Eye (tissue), 1 donor: ENCODE measurements at places on chromosomes 4 and X.

DNA sequence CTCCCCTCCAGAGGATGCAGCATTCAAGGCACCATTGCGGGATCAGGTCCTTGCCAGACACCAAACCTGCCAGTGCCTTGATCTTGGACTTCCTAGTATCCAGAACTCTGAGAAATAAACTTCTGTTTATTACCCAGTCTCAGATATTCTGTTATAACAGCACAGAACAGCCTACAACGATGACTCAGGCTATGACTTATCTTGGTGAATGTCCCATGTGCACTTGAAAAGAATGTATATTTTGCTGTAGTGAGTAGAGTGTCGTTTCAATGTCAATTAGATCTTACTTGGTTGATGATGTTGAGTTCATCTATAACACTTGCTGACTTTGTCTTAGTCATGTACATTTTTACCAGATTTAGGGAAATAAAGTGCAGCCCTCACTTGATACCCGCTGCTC lies 34.5 kb upstream of the PGRMC1 start:
- DNase-seq = no peak

GRCh38 chr4:89379511-89380044 lies 72.0 kb upstream of the GPRIN3 start:
- DNase-seq = no peak

DNA sequence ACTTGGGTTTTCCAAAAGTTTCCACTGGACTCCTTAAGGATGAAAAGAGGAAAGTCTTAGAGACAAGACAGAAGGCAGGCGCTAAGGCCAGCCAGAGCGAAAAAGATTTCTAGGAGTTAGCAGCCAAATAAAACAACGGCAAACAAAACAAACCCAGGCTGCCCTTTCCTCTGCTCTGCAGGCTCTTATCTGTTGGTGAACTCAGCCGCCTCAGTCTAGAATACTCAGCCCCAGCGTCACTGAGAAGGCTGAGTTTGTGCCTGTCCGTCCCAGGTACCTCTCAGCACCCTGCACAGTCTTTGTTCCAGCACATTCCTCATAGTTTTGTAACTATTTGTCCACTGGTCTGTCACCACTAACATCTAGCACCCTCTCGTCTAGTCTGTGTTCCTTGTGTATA lies 75.6 kb upstream of the FAM9C start:
- DNase-seq = no peak

DNA sequence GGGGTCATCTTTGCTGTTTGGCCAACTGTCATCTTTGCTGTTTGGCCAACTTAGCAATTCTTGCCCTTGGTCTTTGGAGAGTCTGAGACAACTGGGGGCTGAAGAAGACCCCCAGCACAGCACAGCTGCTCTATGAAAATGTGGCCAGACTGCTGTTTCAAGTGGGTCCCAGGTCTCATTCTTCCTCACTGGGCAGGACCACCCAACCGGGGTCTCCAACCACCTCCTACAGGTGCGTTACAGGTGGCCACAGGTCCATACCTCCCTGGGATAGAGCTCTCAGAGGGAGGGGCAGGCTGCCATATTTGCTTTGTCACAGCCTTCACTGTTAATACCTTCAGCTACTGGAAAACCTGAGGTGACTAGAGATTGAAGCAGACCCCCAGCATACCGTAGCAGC lies 82.1 kb upstream of the TCEAL2 start:
- no peak for DNase-seq

GRCh38 chrX:2423899-2424298 lies 76.9 kb downstream of the DHRSX start:
- no peak for DNase-seq

- no peak for DNase-seq
These were observed 365.7 kb upstream of the CPEB2 start for GRCh38 chr4:14636563-14636962.

DNA sequence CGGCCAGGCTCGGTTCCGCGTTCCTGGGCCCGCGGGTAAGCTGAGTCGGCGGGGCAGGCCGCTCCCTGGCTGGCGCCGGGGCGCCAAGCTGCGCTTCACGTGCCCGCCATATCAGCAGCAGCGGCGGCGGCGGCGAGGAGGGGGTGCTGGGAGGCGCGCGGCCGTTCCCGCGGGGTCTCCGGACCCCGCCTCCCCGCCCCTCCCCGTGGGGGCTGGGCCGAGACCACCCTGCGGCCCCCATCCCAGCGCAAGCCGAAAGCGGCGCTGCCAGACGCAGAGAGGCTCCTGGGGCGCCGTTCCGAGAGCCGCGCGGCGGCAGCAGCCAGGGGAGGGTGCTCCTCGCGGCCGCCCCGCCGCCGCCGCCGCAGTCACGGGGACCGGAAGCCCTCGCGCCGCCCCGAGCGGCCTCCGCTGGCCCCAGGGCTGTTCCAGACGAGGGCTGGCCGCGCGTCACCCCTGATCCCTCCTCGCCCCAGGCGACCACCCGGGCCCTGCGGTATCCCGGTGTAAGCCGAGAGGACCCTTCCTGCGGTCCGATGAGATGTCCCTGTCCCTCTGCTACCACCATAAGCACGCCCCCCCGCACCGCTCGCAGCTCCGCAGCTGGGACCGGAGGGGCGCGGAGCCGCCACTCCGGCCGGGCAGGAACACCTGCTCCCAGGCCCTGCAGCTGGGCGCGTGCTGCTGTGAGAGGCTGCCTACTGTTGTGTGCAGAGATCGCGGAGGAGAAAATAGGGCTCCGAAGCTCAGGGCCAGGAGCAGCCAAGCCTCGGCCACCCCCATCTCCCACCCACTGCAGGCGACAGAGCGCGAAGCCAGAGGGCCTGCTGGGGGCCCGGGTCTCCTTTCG lies 7.5 kb upstream of the BCOR start:
- peak; percentile 74 for DNase-seq
